ENCODE measurements at places on chromosomes 16 and 17.

GRCh38 chr17:65530523-65531255 lies 30.8 kb downstream of the AXIN2 start:
- no peak for DNase-seq

GRCh38 chr16:82924075-82924854 lies 297.5 kb downstream of the CDH13 start:
- DNase-seq: no peak

- DNase-seq: no peak
These were observed 32.3 kb downstream of the CIBAR2 start for GRCh38 chr16:85079785-85080570.

GRCh38 chr17:67649891-67650290 lies 67.8 kb upstream of the NOL11 start:
- no peak for DNase-seq

DNA sequence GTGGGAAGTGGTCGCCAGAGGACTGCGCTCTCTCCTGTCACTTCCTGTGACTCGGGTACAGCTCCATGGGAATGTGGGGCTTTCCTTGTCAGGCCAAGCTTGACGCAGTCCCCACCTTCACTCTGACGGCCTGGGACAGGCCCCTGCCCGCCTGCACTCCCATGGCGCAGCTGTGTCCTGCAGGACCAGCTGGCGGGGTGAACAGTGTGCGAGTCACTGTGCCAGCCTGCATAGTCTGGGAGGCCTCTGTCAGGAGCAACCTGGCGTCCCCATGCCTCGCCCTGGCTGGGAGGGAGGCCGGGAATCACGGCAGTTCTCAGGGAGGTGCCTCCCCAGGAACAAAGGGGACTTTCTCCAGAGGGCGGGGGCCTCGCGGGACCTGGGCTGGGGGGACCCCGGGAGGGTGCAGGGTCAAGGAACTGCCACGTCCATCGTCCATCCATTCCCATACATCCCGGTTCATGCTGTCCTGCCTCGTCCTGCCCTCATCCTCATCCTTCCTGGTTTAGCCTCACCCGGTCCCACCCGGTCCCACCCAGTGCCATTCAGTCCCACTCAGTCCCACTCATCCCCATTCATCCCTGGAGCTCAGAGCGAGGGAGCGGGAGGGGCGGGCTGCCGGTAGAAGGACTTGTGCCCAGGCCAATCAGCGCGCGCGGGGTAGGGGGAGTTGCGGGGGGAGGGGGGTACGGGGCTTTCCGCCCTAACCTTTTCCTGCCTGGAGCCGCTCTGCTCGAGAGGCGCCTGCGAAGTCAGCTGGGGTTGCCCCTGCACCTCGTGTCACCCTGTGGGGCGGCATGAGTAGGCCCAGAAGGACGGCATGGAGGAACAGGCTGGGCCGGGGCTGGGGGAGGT lies 13.4 kb downstream of the FLYWCH1 start:
- no peak for DNase-seq

GRCh38 chr17:12472252-12473173 lies 193.2 kb upstream of the MYOCD start:
- no peak for DNase-seq

DNA sequence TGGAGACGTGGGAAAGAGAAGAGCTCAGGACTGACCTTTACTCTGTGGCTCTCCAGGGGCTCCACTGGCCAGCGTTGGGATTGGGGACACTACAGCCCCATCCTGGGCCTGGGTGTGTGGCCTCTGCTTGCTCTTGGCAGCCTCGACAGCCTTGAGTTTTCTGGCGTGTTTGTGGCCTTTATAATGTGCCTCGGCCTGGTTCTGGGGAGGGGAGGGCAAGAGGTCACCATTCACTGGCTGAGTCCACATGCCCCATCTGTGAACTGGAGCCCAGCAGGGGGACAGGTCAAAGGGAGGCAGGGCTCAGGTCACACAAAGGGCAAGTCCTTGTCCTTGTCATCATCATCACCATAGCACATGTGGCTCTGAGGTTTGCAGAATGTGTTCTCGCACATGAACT lies 11.7 kb downstream of the NKIRAS2 start:
- DNase-seq: no peak

- DNase-seq: no peak
These were observed 100.0 kb upstream of the ZNF469 start for GRCh38 chr16:88282564-88283395.

- peak; percentile 49 for DNase-seq
These were observed 46.7 kb downstream of the C17orf67 start for GRCh38 chr17:56786989-56787482.

- no peak for DNase-seq
These were observed 127.8 kb downstream of the CPPED1 start for GRCh38 chr16:12675852-12676251.

DNA sequence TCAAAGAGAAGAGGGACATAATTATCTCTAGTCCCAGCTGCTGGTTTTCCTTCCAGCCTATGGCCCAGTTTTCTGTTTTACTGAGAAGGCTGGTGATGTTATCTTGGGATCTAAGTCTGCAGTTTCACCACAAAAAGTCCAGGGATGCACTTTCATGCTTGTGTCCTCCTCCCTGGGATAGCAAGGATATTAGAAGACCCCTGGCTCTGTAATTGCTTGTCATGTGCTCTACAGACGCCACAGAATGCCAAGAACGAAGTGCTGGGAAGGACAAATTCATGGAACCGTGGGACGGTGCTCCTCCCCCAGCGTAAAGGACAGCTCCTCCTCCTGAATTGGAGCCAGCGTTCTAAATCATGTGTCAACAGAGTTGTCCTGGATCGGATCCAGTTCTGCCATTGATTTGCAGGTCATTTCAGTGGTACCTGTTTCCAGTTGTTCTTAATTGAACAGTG lies 8.6 kb downstream of the MAPT start:
- no peak for DNase-seq

- DNase-seq: no peak
These were observed 89.5 kb downstream of the TNFRSF13B start for GRCh38 chr17:16882243-16882925.
